ENCODE measurements at places on chromosomes 1 and 21.

DNA sequence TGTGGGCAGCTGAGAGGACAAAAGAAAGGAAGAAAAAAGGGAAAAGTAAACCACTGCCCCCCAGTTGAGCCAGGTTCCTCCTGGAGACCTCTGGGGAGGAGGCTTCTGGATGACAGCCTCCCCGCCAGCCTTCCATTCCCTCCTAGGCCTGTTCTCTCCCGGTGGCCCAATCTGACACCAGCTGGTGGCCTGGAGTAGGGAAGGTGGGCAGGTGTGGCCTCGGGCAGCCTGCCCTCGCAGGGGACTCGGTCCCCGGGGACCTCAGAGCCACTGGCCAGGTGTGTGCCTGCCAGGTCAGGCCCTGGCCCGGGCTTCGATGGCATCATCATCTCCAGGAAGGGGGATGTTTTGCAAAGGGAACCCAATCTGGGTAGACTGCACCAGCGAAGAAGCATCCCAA, 159.0 kb downstream of the CASZ1 start:
- H3K36me3 ChIP-seq = no peaks in the 10 kb centered on the region
- DNase-seq = no peak
- peak overlapping the region; percentile 19 for H3K4me3 ChIP-seq
- peaks cover 34% of the 10 kb centered on the region for H3K27me3 ChIP-seq

GRCh38 chr1:174160109-174160473, 771 bp downstream of the RABGAP1L start:
- peaks cover 3% of the 10 kb centered on the region for H3K27me3 ChIP-seq
- H3K27ac ChIP-seq = peak overlapping the region; percentile 97
- H3K4me3 ChIP-seq = peak overlapping the region; percentile 88

DNA sequence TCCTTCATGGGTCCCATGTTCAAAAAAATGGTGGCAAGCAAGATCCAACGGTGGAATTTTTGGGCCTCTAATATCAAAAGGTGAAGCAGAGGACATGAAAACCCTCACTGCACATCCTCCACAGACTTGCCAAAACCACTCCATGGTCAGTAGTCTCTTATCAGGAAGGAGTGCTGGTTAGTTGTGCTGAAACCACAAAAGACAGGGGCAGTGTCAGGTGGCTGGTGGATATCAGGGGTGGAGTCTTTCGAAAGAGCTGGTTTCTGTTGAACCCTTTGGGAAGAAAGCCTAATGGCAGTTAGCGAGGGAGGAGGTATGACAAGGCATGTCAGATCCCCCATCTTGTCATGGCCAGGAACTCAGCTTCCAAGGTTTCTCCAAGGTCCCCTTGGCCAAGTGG, 395.9 kb upstream of the CAMK1G start:
- peaks cover 8% of the 10 kb centered on the region for H3K4me1 ChIP-seq
- H3K27me3 ChIP-seq = no peaks in the 10 kb centered on the region
- no peak for DNase-seq

DNA sequence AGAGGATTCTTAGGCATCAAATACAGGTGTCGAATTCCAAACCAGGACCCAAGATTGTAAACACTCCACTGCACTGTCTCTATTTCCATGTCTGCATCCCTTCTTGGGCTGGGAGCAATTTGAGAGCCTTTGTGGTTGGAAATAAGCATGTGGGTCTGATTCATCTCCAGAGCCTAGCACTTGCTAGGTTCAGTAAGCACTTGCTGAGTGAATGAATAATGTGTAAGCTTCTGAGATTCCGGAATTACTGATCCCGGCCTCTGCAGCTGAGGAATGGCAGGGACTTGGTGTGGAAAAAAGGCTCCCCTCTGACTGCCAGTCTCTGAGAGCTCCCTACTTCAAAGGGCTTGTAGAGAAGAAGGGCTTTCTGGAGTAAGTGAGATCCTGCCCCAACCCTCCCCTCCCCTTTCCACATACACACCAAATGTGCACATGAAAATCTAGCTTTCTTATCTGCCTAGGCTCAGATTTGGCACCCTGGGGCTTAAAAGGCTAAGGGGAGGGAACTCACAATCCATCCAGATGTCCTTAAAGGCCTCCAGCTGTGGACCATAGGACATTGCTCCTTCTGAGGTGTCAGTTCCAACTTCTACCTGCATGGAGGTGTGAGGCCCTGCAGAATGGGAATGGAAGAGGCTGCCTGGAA, 39.6 kb upstream of the TRABD2B start:
- H3K4me3 ChIP-seq = no peak overlapping the region
- no peak overlapping the region for H3K27ac ChIP-seq
- H3K36me3 ChIP-seq = no peaks in the 10 kb centered on the region
- H3K4me1 ChIP-seq = peaks cover 15% of the 10 kb centered on the region

DNA sequence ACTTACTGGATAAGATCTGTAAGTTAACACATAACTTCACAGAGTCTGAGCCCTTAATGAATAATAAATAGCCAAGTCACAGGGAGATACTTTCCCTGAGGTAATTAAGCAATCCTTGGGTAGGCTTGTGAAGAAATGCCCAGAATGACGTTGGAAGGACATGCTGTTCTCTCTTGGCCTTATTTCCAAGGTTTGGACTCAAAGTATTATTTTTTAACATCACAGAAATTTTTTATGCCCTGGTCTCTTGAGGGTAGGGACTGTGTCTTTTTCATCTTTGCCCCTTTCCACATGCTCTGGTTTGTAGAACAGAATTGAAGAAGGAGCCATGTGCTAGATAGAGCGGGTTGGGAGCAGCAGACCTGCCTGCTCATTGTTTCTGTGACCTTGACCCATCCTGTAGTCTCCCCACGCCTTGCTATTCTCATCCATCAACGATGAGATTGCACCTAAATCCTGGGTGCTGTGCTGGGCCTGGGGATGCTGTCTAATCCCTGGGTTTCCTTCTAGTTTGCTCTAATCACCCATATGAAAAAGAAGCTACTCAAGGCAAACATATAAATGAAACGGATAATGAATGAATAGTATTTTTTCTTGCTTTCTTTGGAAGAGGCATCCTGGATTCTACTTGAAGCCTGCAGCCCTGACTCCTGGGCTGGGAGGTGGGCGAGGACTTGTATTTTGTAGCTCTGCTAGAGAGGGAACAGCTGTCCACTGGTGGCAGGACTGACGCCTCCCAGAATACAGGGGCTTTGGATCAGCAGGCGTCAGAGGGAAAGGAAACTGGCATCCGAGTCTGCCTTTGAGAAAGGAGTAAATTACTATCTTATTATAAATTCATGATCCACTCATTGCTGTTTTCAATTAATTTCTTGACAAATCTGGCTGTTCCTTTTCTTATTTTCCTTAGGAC, 17.5 kb upstream of the LAMTOR5 start:
- peaks cover 7% of the 10 kb centered on the region for H3K27me3 ChIP-seq
- H3K4me1 ChIP-seq = no peaks in the 10 kb centered on the region
- no peak overlapping the region for H3K27ac ChIP-seq
- no peak for DNase-seq
- H3K36me3 ChIP-seq = no peaks in the 10 kb centered on the region

- no peak for DNase-seq
- H3K27ac ChIP-seq = no peak overlapping the region
Observed at GRCh38 chr21:33268737-33269441, 2.7 kb downstream of the IL10RB start.

- peak overlapping the region; percentile 62 for H3K27ac ChIP-seq
- H3K27me3 ChIP-seq = no peaks in the 10 kb centered on the region
- DNase-seq = no peak
- H3K4me3 ChIP-seq = peak overlapping the region; percentile 76
- H3K36me3 ChIP-seq = no peaks in the 10 kb centered on the region
Observed at GRCh38 chr1:3323021-3323795, 131.3 kb upstream of the ARHGEF16 start.

DNA sequence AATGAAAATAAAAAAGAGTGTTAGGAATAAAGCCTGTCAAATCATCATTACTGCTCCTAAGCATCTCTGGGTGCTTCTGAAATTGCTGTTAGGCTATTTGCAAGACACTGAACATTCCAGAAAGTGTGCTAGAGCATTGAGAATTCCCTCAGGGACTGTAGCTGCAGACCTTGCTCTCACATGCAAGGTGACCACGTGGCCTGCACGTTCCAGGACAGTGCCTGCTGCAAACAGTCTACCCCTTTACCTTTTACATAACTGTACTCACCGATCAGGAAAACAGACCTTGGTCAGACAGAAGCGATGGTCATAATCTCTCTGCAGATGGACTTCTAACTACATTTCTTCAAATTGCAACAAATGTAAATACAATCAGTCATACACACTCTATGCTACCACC, 164.5 kb downstream of the PSMG1 start:
- H3K27me3 ChIP-seq = no peaks in the 10 kb centered on the region
- H3K4me1 ChIP-seq = peaks cover 24% of the 10 kb centered on the region
- DNase-seq = no peak
- H3K36me3 ChIP-seq = no peaks in the 10 kb centered on the region
- no peak overlapping the region for H3K27ac ChIP-seq
- H3K4me3 ChIP-seq = no peak overlapping the region

GRCh38 chr1:36571106-36571505, 88.4 kb upstream of the CSF3R start:
- H3K36me3 ChIP-seq = no peaks in the 10 kb centered on the region
- H3K4me3 ChIP-seq = no peak overlapping the region
- no peak overlapping the region for H3K27ac ChIP-seq

DNA sequence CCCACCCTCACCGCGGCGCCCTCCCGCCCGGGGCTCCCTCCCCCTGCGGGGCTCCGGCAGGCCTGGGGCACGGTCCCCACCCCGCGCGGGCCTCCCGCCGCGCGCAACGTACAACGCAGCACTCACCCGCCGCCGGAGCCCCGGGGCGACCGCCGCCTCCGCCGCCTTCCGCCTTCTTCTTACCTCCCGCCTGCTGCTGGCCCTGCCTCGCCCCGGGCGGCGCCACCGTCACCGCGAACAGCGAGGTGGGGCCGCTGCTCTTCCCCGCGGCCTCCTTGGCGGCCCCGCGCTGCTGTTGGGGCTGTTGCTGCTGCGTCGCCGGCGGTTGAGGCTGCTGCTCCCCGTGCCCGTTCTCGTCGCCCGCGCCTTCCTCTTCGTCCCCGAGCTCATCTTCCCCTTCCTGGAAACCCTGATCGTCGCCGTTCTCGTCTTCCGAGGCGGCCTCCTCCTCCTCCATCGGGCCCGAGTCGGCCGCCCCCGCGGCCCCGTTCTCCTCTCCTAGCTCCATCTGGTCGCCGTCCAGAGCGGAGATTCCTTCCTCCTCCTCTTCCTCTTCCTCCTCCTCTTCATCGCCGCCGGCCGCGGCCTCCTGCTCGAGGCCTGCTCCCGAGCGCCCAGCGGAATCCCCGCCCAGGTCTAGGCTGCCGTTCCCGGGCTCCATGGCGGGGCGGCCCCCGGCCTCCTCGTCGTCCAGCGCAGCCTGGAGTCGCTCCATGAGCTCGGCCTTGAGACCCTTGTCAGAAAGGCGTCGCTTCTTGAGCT, 671 bp downstream of the HNRNPU start:
- peak overlapping the region; percentile 91 for H3K4me3 ChIP-seq
- H3K4me1 ChIP-seq = peaks cover 60% of the 10 kb centered on the region
- peaks cover 16% of the 10 kb centered on the region for H3K36me3 ChIP-seq
- H3K27me3 ChIP-seq = peaks cover 7% of the 10 kb centered on the region
- DNase-seq = no peak
- H3K27ac ChIP-seq = peak overlapping the region; percentile 96

GRCh38 chr1:18217398-18218043, 109.9 kb downstream of the IGSF21 start:
- no peaks in the 10 kb centered on the region for H3K4me1 ChIP-seq
- H3K27me3 ChIP-seq = peaks cover 72% of the 10 kb centered on the region
- peak; percentile 10 for DNase-seq
- H3K36me3 ChIP-seq = no peaks in the 10 kb centered on the region
- no peak overlapping the region for H3K4me3 ChIP-seq

- peaks cover 35% of the 10 kb centered on the region for H3K4me1 ChIP-seq
- no peaks in the 10 kb centered on the region for H3K27me3 ChIP-seq
- no peak overlapping the region for H3K27ac ChIP-seq
- H3K36me3 ChIP-seq = no peaks in the 10 kb centered on the region
Observed at GRCh38 chr1:8427493-8427892, 109.6 kb downstream of the SLC45A1 start.

DNA sequence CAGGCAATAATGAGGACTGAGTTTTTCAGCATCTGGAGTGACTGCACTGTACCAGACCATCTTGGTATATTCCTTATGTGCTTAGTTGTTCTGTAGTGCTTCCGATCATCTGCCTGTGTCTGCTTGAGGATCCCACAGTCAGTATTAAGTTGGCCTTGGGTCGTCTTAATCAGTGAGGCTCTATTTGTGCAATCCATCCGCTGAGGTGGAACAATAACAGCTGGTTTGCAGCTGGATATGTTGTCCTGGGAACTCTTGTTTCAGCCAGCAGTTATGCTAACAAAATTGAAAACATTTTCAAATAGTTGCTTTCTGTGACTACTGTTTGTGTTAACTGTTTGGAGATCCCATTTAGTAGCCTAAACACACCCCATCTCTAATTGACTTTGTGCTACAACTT, 73.7 kb downstream of the LAMC1 start:
- H3K4me3 ChIP-seq = no peak overlapping the region
- H3K36me3 ChIP-seq = no peaks in the 10 kb centered on the region
- DNase-seq = no peak

- H3K27ac ChIP-seq = no peak overlapping the region
- no peak overlapping the region for H3K4me3 ChIP-seq
- no peaks in the 10 kb centered on the region for H3K27me3 ChIP-seq
- no peak for DNase-seq
- no peaks in the 10 kb centered on the region for H3K36me3 ChIP-seq
Observed at GRCh38 chr21:42302794-42303193, 12.4 kb downstream of the TFF3 start.

DNA sequence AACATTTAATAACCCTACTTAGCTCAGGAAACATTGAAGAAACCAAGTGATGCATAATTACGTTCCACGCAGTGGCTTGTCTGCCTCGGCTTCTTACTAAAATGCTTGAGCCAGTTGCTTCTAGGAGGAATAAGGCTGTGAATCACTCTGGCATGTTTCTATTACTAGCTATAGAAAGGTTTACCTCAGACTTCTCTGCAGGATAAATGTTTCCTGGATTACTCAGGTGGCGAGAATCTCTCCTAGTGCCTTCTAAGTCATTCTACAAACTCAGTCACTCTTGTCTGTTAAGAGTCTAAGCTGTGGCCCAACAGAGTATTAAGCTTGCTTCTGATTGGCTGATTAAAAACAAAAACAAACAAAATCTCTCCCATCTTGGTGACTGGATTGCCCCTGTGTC, 92.0 kb upstream of the RALGPS2 start:
- no peaks in the 10 kb centered on the region for H3K27me3 ChIP-seq
- H3K4me3 ChIP-seq = no peak overlapping the region
- H3K4me1 ChIP-seq = no peaks in the 10 kb centered on the region
- H3K27ac ChIP-seq = no peak overlapping the region

- no peak overlapping the region for H3K27ac ChIP-seq
- DNase-seq = no peak
- peaks cover 4% of the 10 kb centered on the region for H3K4me1 ChIP-seq
- H3K27me3 ChIP-seq = no peaks in the 10 kb centered on the region
- H3K36me3 ChIP-seq = no peaks in the 10 kb centered on the region
Observed at GRCh38 chr1:232213928-232214327, 416.0 kb downstream of the SIPA1L2 start.

DNA sequence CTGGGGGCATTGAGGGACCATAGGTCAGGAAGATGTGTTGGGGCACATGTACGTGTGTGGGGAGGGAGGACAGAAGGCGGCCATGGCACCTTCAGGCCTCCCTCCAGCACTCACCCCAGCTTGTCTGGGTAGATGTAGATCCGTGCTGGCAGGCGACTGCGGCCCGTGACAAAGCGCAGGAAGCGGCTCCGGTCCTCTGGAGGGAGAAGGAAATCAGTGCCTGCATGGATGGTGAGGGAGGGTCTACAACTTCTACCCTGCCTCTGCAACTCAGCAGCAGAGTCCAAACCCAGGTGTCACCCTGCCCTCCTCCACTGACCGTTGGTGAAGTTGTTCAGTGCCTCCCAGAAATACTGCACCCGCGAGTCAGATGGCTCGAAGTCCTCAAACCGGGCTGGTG, 7.4 kb downstream of the HECTD3 start:
- H3K27ac ChIP-seq = peak overlapping the region; percentile 27
- H3K4me3 ChIP-seq = no peak overlapping the region
- no peaks in the 10 kb centered on the region for H3K27me3 ChIP-seq
- DNase-seq = no peak
- peaks cover 9% of the 10 kb centered on the region for H3K36me3 ChIP-seq
